ENCODE measurements at places on chromosomes 5 and 9.

GRCh38 chr5:124808842-124809268 is 62.4 kb upstream of the ZNF608 start:
- no peak for DNase-seq

DNA sequence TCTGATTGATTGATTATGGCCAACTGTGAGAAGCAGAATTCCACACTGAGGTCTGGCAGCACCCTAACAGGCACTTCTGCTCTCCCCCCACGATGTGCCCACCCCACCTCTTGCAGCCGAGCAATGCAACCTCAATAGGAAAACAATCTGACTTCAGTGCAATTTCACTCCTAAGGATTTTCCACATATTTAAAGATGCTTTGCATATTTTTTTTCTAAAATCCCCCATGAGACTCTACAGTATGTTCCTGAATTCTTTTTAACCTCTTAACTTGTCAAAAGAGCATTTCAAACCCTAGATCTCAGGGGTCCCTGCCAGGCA is 243.1 kb downstream of the AUH start:
- peak; percentile 32 for DNase-seq

DNA sequence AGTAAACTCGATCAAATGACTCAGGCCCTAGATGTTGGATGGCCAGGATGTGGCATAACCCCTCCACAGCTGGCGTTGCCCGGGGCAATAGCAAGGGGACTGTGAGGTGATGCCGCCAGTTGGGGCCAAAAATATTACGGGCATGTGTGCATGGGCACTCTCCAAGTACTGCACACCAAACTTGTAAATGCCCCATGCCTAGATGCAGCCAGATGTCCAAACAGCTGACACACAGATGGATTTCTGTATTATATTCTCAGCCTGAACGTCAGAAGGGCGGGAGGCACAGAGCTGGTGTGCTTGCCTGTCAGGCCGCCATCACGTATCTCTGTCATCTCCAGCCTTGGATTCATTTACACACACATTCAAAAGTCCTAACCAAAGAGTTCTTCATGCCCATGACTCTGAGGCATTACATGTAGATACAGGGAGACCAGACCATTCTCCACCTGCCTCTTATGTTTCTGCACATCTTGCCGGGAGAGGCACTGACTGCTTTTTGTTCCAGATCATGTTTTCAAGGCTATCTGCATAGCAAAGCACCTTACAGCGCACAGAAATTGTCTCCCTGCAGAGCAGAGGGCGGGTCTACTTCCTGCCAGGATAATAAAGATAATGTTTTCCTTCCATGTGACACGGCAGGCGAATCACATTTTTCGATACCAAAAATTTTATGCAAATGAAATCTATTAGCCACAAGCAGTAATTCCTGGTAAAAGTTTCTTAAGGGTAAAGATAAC is 200.9 kb upstream of the ADAMTS16 start:
- DNase-seq: no peak

- no peak for DNase-seq
Observed at GRCh38 chr5:4947106-4947505, 193.0 kb upstream of the ADAMTS16 start.

GRCh38 chr5:160318409-160318808 is 6.0 kb upstream of the CCNJL start:
- DNase-seq: no peak

DNA sequence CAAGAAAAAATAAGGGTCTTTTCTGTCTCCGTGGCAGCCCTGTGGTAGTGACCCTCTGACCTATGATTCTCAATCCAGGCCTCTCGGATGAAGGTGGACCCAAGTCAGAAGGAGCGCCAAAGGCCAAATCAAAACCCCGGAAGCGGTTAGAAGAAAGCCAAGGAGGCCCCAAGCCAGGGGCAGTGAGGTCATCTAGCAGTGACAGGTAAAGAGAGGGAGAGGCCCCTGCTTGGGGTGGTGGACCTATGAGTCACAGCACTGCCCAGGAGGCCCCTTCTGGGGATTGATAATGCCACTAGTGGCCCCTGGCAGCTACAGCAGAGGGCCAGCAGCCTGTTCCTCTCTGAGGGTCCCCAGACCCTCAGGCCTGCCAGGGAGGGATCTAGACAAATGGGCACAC is 6.4 kb upstream of the SLC2A8 start:
- DNase-seq: no peak

- DNase-seq: no peak
Observed at GRCh38 chr5:127006744-127007143, 23.6 kb downstream of the MARCHF3 start.

- DNase-seq: no peak
Observed at GRCh38 chr9:96031366-96031824, 155.9 kb downstream of the ERCC6L2 start.

DNA sequence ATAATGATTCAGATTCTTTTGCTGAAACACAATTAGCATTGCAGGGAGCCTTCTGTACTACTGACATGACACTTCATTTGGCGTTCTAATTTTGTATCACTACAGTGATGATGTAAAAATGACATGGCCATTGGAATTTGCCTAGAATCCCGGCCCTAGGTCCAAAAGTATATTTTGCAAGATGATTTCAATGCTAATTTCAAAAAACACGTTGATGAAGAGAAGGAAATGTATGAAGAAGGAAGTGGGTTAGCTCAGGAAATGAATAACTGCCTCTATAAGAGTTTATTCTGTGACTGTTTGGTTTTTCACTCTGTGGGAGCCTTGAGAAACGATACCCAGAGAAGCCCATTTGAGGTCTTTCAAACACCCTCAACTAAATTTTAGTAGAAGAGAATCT is 59.3 kb downstream of the OSTF1 start:
- DNase-seq: peak; percentile 54

- DNase-seq: peak; percentile 22
Observed at GRCh38 chr9:77421506-77422265, 226.4 kb downstream of the GNA14 start.

DNA sequence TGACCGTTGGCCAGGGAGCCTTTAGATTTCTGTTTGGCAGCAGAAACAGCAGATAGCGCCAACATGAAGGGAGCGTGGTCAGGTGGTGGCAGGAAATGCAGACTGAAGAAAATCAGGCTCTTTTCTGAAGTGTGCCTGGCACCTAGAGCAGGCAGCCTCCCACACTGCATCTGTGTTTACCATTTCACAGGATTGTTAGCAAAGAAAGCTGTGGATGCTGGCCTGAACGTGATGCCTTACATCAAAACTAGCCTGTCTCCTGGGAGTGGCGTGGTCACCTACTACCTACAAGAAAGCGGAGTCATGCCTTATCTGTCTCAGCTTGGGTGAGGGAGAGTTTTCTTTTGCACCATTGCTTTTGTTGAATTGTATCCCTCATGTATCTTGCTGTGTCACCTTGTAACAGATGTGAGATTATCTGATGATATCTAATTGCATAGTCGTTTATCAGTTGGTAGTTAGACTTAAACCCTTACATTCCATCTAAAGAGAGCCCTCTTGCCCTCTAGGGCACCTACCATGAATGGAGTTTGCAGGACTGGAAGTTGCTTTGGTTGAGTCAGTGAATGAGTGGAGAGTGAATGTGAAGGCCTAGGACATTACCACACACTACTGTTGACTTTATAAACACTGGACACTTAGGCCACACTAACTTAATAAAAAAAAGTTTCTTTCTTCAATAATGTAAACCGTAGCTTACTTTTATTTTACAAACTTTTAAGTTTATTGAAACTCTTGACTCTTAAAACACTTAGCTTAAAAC is 42.8 kb downstream of the ACO1 start:
- DNase-seq: no peak

DNA sequence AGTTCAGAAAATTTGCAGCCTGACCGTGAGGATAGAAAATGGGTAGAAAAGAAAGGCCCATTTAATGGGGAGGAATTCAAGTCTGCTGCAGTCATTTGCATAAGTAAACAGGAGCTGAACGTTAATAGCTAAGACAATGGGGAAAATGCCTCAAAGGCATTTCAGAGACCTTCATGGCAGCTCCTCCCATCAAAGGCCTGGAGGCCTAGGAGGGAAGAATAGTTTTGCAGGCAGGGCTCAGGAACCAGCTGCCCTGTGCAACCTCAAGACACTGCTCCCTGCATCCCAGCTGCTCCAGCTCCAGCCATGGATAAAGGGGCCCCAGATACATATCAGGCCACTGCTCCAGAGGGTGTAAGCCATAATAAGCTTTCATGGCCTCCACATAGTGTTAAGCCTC is 32.2 kb upstream of the CDH18 start:
- DNase-seq: no peak

DNA sequence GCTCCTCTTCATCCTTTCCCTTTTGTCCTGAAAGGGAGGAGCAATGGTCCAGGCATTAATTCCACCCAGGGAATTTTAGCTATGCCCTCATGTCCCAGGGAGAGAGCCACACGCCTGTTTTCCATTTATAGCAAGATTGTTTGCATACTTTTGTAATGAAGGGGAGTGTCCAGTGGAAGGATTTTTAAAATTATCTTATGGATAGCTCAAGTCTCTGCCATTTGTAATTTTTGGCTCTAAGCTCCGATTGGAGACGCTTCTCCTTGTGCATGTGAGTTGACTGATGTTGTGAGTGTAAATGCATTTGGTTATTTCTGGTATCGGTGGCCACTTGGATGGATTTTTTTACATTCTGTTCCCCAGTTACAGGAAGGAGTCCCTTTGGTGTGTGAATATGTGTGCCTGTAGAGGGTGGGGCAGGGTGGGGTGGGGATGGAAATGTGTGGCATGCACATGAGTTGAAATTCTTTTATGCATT is 7.2 kb upstream of the RPL26L1 start:
- DNase-seq: peak; percentile 93

GRCh38 chr9:106682420-106682819 is 180.5 kb upstream of the ZNF462 start:
- DNase-seq: no peak

GRCh38 chr9:4292781-4293180 is 7.1 kb downstream of the GLIS3 start:
- DNase-seq: peak; percentile 77

DNA sequence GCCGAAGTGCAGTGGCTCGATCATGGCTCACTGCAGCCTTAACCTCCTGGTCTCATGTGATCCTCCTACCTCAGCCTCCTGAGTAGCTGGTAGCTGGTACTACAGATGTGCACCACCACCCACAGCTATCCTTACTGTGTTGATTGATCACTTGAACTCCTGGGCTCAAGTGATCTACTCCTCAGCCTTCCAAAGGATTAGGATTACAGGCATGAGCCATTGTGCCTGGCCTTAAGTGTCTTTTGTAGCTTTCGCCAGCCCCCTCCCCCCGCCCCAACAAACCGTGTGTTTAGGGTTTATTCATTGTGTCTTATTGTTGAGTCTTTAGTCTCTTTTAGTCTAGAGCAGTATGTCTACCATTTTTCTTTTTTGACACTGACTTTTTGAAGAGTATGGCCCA is 33.1 kb downstream of the SPIN1 start:
- DNase-seq: no peak

DNA sequence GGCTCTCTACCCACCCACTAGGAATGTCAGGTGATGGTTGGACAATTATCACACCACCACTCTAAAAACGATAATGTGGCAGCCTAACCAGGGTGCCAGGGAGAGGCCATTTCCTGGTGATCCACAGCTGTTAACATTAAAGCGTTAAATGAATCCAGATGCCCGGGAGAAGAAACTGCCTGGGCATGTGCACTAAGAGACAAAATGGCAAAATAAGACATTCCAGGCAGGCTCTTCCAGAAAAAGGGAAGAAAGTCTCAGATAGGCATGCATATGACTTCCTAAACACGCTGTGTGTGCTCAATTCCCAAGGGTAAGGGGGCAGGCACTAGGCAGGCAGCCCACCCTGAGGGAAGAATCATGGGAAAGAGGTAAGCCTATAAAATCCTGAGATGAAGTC is 4.6 kb upstream of the TXN start:
- DNase-seq: peak; percentile 27

- peak; percentile 16 for DNase-seq
Observed at GRCh38 chr9:115296831-115297565, 179.0 kb upstream of the TNC start.

DNA sequence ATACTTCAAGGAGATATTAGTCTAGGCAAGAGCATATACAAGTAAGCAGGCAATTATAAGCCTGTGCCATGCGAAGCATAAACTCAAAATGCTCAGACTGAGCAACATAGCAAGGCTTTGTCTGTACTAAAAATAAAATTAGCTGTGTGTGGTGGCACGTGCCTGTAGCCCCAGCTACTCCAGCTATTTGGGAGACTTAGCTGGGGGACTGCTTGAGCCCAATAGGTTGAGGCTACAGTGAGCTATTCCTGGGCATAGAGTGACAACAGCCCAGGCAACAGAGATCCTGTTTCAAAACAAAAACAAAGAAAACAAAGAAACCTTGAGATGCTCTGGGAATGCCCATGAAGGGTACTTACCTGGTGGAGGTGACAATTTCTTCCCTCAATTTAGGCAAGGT is 130.5 kb upstream of the ZNF608 start:
- DNase-seq: no peak

GRCh38 chr5:159878988-159879471 is 37.3 kb upstream of the ADRA1B start:
- peak; percentile 99 for DNase-seq

DNA sequence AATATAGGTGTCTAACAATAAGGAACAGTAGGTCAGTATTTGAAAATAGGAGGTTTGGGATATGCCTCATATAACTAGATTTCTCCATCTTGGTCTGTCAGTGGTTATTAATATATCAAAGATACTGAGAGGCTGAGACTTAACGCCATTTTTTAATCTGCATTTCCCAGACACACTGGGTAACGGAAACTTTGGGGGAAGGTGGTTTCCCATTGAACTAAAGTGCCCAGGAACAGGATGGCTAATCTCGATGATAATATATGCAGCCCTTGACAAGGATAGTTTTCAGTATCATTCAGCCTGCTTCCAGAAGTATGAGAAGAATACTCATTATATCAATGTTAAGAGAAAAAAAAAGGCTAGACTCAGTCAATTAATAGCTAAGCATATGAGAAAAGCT is 30.7 kb downstream of the EFNA5 start:
- DNase-seq: no peak

DNA sequence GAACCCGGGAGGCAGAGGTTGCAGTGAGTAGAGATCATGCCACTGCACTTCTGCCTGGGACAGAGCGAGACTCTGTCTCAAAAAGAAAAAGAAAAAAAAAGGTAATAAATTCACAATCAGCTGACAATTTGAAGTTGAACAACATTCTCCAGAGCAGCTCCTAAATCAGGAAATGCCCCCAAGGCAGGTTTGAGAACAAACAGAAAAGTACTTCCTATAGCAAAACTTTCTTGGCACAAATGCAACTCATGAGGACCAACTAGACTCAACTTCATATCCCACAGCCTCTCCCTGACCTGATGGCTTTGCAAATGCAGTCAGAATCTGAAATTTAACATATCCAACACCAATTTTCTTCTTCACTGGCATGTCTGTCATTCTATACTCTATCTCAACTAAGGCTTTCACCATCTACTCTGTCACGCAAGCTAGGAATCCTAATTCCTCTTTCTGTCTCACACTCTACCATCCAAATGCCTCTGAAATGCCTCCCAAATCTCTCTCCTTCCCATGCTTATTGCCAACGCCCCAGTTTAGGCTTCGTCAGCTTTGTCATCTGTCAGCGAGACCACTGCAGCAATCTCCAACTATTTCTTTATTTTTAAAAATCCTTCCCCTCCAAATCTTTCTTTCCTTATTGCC is 113.3 kb downstream of the MAPKAP1 start:
- DNase-seq: no peak

All from fibroblast of skin of right biceps (primary cell).